ENCODE measurements at places on chromosomes 12 and 14.
A peak's percentile ranks its signal among the peaks of the same experiment; 100 is the strongest.

GRCh38 chr14:53432378-53432802 lies 279.3 kb upstream of the DDHD1 start:
- DNase-seq: peak; percentile 38

GRCh38 chr14:24892497-24893051 lies 157.4 kb downstream of the STXBP6 start:
- DNase-seq: no peak

DNA sequence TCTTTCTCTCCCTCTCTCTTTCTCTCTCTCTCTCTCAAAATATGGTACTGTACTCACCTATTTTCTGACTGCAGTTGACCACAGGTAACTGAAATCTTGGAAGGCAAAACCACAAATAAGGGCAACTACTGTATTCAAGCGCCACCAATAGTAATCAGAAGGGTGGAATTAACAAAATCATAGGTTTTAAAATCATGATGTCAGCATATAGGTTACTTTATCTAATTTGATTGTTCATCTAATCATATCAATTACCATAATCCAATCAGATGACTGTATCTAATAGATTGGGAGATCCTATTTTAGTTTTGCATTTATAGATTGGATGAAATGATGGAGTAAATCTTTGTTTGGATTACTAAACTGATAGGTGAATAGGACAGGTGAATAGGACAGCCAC lies 155.8 kb upstream of the KITLG start:
- DNase-seq: no peak

- DNase-seq: no peak
Measured at GRCh38 chr12:131116468-131117117, 162.9 kb downstream of the ADGRD1 start.

DNA sequence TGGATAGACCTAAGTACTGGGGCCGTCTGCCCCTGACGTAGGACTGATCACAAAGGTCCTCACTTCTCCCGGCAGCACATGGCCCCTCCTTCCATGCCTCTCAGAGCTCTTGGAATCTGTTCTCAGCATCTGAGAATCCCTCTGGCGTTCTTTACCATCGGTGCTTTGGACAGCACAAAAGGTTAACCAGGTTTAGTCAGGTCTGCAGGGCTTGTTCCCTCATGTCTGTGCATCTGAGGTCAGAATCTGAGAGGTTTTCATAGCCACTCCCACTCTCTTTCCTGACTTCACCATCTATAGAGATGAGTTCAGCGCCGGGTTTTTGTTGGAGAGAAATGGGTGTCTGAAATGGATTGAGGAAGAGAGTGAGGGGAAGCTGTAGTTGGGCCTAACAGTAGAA lies 130.0 kb upstream of the ARHGAP5 start:
- DNase-seq: no peak

DNA sequence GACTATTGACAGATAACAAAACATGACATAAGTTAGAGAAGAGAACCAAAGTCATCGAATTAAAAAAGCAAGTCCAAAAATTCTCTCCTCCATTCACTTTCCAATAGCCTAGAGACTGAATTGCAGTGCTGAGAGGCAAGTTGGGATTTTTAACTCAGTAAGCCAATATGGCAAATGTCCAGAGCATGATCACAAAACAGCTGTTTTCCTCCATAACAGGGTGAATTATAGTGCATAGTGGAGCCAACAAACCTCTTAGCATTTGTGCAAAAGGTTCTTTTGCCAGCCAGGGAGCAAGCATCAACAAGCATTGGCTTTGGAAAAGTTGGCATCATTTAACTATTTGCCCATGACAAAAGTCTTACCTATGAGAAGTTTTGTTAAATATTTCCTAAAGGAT lies 458.8 kb upstream of the NOVA1 start:
- peak; percentile 97 for DNase-seq
